Activated T-cell treated with anti-CD3 and anti-CD28 coated beads, Interleukin-2, amount 50 U/mL, for 72 hours (primary cell): ENCODE measurements at places on chromosomes 5 and 9. TPM values are rescaled to one million over a fixed set of nuclear protein-coding genes. Genes with fewer than 3 reads are reported as not detected.

The HSPA4 gene
- total RNA-seq, result 173 TPM

The AQP3 gene
- 12.0 TPM for total RNA-seq

The PCDHGA4 gene
- total RNA-seq, result 0.26 TPM

The TAF11L5 gene
- total RNA-seq, result not detected

DNA sequence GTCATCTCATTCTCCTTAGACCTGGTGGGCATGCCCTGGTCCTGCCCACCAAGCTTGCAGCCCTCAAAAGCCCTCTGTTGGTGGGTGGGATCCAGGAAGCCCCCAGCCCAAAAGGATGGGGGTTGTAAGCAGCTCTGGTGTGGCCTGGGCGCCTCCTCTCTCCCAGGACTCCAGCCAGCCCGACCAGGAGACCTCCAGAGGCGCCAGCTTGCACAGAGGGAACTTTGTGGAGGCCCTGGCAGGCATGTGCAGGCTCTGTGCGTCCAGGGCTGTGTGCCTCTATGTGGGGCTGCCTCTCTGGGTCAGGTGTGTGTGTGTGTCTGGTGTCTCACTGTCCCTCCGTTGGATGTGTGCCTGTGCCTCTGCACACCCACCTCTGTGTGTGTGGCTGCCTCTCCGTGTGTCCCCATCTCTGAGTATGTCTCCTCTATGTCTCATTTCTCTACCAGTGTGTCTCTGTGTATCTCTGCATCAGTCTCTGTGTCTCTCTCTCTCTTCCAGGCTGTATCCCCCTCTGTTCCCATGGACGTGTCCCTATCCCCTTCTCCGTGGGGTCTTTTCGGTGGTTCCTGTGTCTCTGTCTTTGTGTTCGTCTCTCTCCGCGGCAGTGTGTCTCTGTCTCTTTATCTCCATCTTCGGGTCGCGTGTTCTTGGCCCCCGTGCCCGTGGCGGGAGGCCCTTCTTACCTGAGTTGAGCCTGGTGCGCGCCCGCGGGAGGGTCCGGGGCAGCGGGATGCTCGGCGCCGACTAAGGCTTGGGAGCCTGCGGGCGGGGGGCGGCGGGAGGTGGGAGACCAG is 501 bp downstream of the ENHO start:
- peaks cover 26% of the 10 kb centered on the region for H3K27me3 ChIP-seq
- H3K4me3 ChIP-seq, result peak overlapping the region; percentile 67
- no peaks in the 10 kb centered on the region for H3K36me3 ChIP-seq
- no peak for DNase-seq
- peaks cover 30% of the 10 kb centered on the region for H3K4me1 ChIP-seq
- no peak overlapping the region for H3K27ac ChIP-seq

GRCh38 chr5:111434800-111435199 is 77.5 kb downstream of the STARD4 start:
- H3K36me3 ChIP-seq, result peaks cover 2% of the 10 kb centered on the region
- H3K27me3 ChIP-seq, result no peaks in the 10 kb centered on the region
- no peak for DNase-seq
- no peak overlapping the region for H3K4me3 ChIP-seq
- peaks cover 14% of the 10 kb centered on the region for H3K4me1 ChIP-seq

DNA sequence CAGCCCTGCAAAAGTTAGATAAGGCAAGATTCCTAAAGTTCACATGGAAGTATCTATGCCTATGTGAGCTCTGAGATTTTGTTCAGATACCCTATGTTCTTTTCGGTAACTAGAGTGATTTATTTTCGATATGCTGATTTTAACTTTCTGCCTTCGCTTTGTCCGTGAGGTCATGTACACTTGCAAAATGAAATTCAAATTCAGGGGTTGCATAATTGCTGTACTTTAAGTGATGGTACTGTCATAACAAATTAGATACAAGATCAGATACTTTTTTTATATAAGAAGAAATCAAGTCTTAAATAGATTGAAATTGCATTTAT is 350 bp upstream of the ECPAS start:
- peaks cover 39% of the 10 kb centered on the region for H3K4me1 ChIP-seq
- peaks cover 2% of the 10 kb centered on the region for H3K36me3 ChIP-seq
- H3K27me3 ChIP-seq, result peaks cover 11% of the 10 kb centered on the region
- peak overlapping the region; percentile 83 for H3K4me3 ChIP-seq
- H3K27ac ChIP-seq, result peak overlapping the region; percentile 88

GRCh38 chr9:33614001-33614687 is 90.1 kb downstream of the ANKRD18B start:
- peaks cover 7% of the 10 kb centered on the region for H3K4me1 ChIP-seq
- H3K27ac ChIP-seq, result no peak overlapping the region
- H3K4me3 ChIP-seq, result no peak overlapping the region

- H3K4me3 ChIP-seq, result peak overlapping the region; percentile 86
- peak; percentile 38 for DNase-seq
- peak overlapping the region; percentile 31 for H3K27ac ChIP-seq
- H3K27me3 ChIP-seq, result no peaks in the 10 kb centered on the region
Measured at GRCh38 chr9:20683351-20684034, 566 bp upstream of the FOCAD start.

DNA sequence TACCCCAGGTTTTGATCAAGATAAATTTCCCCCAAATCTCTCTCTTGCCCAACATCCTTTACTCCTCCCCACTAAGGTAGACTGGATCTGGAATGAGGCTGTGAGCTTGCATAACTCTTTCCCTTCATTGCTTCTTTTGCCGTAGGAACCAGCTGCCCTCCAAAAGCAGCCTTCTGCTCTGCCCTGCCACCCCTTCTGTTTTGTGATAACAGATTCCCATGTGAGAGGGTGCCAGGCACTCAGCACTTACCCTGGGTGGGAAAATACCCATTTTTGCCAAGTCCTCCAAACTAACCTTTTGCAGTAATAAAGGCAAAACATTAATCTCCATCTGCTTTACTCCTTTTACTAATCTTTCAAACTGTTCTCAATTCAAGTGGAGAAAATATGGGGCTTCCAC is 182.6 kb downstream of the ASTN2 start:
- H3K4me1 ChIP-seq, result no peaks in the 10 kb centered on the region
- H3K27me3 ChIP-seq, result no peaks in the 10 kb centered on the region
- no peak overlapping the region for H3K4me3 ChIP-seq
- DNase-seq, result no peak

GRCh38 chr9:121034529-121034928 is 15.5 kb downstream of the C5 start:
- no peak for DNase-seq
- H3K4me3 ChIP-seq, result no peak overlapping the region
- H3K27ac ChIP-seq, result no peak overlapping the region
- H3K4me1 ChIP-seq, result no peaks in the 10 kb centered on the region
- no peaks in the 10 kb centered on the region for H3K36me3 ChIP-seq

- H3K27me3 ChIP-seq, result no peaks in the 10 kb centered on the region
- peaks cover 9% of the 10 kb centered on the region for H3K36me3 ChIP-seq
- H3K4me1 ChIP-seq, result no peaks in the 10 kb centered on the region
- no peak for DNase-seq
- H3K4me3 ChIP-seq, result no peak overlapping the region
Measured at GRCh38 chr5:37533851-37534250, 154.7 kb downstream of the WDR70 start.

DNA sequence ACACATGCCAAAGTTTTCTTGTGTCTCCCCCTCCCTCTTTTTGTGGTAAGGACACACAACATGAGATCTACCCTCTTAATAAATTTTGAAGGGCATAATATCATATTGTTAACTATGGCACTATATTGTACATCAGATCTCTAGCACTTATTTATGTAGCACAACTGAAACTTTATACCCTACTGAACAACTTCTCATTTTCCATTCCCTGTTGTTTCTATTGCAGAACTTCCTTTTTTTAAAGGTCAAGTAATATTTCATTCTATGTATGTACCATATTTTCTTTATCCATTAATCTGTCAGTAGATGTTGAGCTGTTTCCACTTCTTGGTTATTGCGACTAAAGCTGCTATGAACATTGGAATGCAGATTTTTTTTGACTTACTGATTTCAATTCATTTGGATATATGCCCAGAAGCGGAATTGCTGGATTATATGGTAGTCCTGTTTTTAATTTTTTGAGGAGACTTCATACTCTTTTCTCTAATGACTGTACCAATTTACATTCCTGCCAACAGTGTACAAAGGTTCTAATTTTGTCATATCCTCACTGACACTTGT is 305.3 kb downstream of the PRR16 start:
- H3K4me1 ChIP-seq, result no peaks in the 10 kb centered on the region
- no peak overlapping the region for H3K4me3 ChIP-seq
- H3K27me3 ChIP-seq, result no peaks in the 10 kb centered on the region
- H3K36me3 ChIP-seq, result no peaks in the 10 kb centered on the region
- no peak for DNase-seq
- H3K27ac ChIP-seq, result no peak overlapping the region
